Activated T-helper 1 cell treated with anti-CD3 and anti-CD28 coated beads, Interleukin-2, amount 50 U/mL, for 16 hours (primary cell): ENCODE measurements at places on chromosomes 3 and 15.

- no peak for DNase-seq
Observed at GRCh38 chr15:62606376-62607113, 436.0 kb upstream of the TPM1 start.

GRCh38 chr3:166275024-166275390 is 437.8 kb upstream of the BCHE start:
- DNase-seq: no peak

- DNase-seq: no peak
Observed at GRCh38 chr3:151933234-151933853, 59.9 kb downstream of the SUCNR1 start.

GRCh38 chr3:120642368-120642948 is 39.6 kb downstream of the HGD start:
- no peak for DNase-seq

DNA sequence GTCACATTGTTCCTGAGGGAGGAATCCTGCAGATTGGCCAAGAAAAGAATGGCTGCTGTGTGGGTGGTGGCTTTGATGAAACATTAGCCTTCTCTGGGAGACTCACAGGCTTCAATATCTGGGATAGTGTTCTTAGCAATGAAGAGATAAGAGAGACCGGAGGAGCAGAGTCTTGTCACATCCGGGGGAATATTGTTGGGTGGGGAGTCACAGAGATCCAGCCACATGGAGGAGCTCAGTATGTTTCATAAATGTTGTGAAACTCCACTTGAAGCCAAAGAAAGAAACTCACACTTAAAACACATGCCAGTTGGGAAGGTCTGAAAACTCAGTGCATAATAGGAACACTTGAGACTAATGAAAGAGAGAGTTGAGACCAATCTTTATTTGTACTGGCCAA is 6.1 kb downstream of the PTX3 start:
- DNase-seq: no peak
